ENCODE measurements at places on chromosomes 7 and 10. TPM values are rescaled to one million over a fixed set of nuclear protein-coding genes. Genes with fewer than 3 reads are reported as not detected.

DNA sequence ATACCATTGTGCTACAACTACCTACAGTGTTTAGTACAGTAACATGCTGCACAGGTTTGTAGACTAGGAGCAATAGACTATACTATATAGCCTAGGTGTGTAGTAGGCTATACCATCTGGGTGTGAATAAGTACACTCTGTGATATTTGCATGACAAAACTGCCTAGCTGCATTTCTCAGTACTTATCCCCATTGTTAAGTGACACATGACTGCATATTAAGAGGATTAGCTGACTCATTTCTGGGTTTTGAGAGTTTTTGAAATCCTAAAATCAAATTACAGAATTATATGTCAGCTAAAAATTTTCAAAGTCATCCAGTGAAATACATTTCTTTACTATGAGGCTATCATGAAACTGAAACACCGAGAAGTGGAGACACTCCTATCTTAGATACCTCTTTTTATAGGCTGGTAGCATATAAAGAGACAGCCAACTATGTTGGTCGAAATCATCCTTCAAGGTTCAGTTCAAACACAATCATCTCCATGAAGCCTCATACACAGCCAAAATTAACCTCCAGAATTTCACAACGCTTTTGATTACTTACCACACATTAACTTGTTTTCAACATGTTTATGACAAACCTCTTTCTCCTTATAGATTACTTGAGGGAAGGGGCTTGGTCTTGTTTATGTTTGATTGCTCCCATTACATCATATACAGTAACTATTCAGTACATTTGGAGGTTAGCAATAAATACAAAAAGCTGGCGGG is 89.8 kb upstream of the ANK3 start:
- peak; percentile 61 for DNase-seq
- H3K27me3 ChIP-seq, result no peaks in the 10 kb centered on the region
- H3K36me3 ChIP-seq, result no peaks in the 10 kb centered on the region
- peaks cover 27% of the 10 kb centered on the region for H3K4me1 ChIP-seq

- no peaks in the 10 kb centered on the region for H3K4me1 ChIP-seq
- DNase-seq, result no peak
- H3K27me3 ChIP-seq, result peaks cover 61% of the 10 kb centered on the region
- H3K4me3 ChIP-seq, result no peak overlapping the region
- no peak overlapping the region for H3K27ac ChIP-seq
- H3K36me3 ChIP-seq, result no peaks in the 10 kb centered on the region
Measured at GRCh38 chr10:43965918-43966570, 317.4 kb upstream of the ZNF32 start.

DNA sequence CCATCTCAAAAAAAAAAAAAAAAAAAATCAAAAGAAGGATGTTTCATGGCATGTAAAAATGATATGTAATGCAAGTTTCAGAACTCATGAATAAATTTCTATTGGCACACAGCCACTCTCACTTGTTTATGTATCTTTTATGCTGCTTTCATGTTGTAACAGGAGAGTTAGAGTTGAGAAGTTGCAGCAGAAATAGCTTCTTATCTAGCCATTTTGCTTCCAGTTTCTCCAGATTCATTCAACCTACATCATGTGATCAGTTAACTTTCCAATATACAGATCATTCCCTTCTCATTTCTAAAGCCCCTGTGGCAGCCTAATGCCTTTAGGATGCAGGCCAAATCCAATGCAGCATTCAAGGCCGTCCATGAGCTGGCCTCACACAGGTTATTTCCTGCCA is 30.4 kb downstream of the ZNF786 start:
- H3K36me3 ChIP-seq, result peaks cover 2% of the 10 kb centered on the region
- H3K4me1 ChIP-seq, result peaks cover 5% of the 10 kb centered on the region
- H3K27me3 ChIP-seq, result no peaks in the 10 kb centered on the region
- no peak overlapping the region for H3K27ac ChIP-seq

GRCh38 chr10:129870961-129871621 is 93.0 kb downstream of the EBF3 start:
- H3K4me1 ChIP-seq, result no peaks in the 10 kb centered on the region
- H3K36me3 ChIP-seq, result no peaks in the 10 kb centered on the region
- no peaks in the 10 kb centered on the region for H3K27me3 ChIP-seq
- DNase-seq, result no peak
- no peak overlapping the region for H3K27ac ChIP-seq
- no peak overlapping the region for H3K4me3 ChIP-seq

- peak overlapping the region; percentile 69 for H3K27ac ChIP-seq
- DNase-seq, result peak; percentile 76
- no peak overlapping the region for H3K4me3 ChIP-seq
- H3K4me1 ChIP-seq, result peaks cover 23% of the 10 kb centered on the region
- H3K36me3 ChIP-seq, result peaks cover 7% of the 10 kb centered on the region
- no peaks in the 10 kb centered on the region for H3K27me3 ChIP-seq
Measured at GRCh38 chr10:88926566-88927415, 25.8 kb downstream of the ACTA2 start.

TEX36 gene
- total RNA-seq, result not detected

LRRTM3 gene
- total RNA-seq, result not detected
